ENCODE measurements at places on chromosomes 2 and 18. TPM values are rescaled to one million over a fixed set of nuclear protein-coding genes. Genes with fewer than 3 reads are reported as not detected.

The FBXO48 gene
- total RNA-seq, result 1.3 TPM

The SEPTIN2 gene
- 385 TPM for total RNA-seq

GRCh38 chr2:37670378-37671008 is 949 bp downstream of the CDC42EP3 start:
- peaks cover 8% of the 10 kb centered on the region for H3K4me1 ChIP-seq
- no peaks in the 10 kb centered on the region for H3K27me3 ChIP-seq

DNA sequence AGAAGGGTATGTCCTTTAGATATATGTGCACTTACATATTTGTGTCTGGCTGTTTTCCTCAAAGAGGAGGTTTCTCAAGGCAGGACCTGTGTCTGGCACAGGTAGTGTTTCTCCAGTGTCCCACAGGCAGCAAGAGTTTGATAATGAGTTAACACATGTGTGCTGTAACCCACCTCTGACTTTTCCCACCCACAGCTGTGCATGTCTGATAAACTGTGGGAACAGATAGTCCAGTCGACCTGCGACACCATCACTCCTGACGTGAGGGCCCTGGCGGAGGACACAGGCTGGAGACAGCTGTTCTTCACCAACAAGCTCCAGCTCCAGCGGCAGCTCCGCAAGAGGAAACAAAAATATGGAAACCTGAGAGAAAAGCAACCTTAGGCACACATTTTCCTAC is 58.2 kb downstream of the SLC16A14 start:
- H3K27me3 ChIP-seq, result no peaks in the 10 kb centered on the region
- DNase-seq, result no peak
- peaks cover 3% of the 10 kb centered on the region for H3K36me3 ChIP-seq
- H3K4me3 ChIP-seq, result no peak overlapping the region

DNA sequence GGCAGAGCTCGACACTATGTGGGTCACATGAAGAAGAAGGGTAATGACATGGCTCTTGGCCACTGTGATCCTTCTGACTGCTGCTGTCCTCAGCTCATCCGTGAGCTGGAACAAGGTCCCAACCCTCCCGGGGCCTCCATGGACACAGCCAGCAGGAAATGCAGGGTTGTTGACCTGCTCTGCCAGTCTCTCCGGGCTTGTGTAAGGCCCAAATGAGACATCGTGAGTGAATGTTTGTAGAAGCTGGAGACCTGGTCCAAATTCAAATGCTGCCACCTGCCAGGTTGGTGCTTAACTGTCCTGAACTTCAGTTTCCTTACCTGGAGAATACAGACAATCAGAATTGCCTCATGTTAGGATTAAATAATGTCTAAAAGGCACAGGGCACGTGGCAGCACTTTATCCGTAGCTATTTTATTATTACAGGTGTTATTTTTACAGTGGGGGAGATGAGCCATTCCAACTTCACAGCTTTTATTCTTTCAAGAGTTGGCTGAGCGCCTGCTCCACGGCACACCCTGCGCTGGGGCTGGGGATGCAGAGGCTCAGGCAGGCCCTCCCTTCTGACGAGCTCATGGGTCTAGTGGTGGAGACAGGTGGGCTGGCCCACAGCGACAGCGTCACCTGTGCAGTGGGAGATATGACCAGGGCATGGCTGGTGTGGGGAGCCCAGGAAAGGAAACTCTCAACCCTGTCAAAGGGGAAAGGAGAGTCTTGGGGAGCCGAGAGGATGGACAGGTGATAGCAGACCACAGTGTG is 15.1 kb downstream of the ARHGEF4 start:
- no peak overlapping the region for H3K27ac ChIP-seq
- H3K36me3 ChIP-seq, result no peaks in the 10 kb centered on the region
- no peak overlapping the region for H3K4me3 ChIP-seq

All from H9 (cell line).